ENCODE measurements at places on chromosomes 1 and 21.

- DNase-seq: no peak
- no peaks in the 10 kb centered on the region for H3K27me3 ChIP-seq
- H3K27ac ChIP-seq: no peak overlapping the region
- H3K4me1 ChIP-seq: no peaks in the 10 kb centered on the region
- H3K36me3 ChIP-seq: no peaks in the 10 kb centered on the region
Observed at GRCh38 chr1:246815693-246816270, 91.6 kb downstream of the SCCPDH start.

DNA sequence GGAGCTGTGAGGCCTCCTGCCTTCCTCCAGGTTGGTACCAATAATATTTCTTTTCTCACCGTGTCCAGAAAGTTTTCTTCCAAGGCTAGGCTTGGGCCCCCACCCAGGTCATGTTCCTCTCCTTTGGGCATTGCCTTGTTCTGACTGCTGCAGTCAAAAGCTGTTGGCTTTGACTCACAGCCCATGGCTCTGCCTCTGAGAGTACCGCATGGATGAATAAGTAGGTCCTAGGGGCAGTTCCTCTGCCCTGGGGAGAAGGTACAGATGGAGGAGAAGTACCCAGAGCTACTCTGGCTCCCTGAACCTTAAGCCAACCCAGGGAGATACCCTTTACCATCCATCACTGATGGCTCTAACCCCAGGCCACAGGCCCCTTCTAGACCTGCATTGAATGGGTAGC lies 115.0 kb downstream of the NAV1 start:
- H3K27ac ChIP-seq: no peak overlapping the region
- peaks cover 16% of the 10 kb centered on the region for H3K4me1 ChIP-seq
- H3K36me3 ChIP-seq: no peaks in the 10 kb centered on the region
- H3K27me3 ChIP-seq: peaks cover 20% of the 10 kb centered on the region

- no peak for DNase-seq
- no peak overlapping the region for H3K4me3 ChIP-seq
- no peak overlapping the region for H3K27ac ChIP-seq
- no peaks in the 10 kb centered on the region for H3K4me1 ChIP-seq
- no peaks in the 10 kb centered on the region for H3K27me3 ChIP-seq
- H3K36me3 ChIP-seq: no peaks in the 10 kb centered on the region
Observed at GRCh38 chr21:15309022-15309590, 244.3 kb upstream of the NRIP1 start.

- no peaks in the 10 kb centered on the region for H3K4me1 ChIP-seq
- no peak overlapping the region for H3K27ac ChIP-seq
- H3K36me3 ChIP-seq: no peaks in the 10 kb centered on the region
- DNase-seq: no peak
Observed at GRCh38 chr1:58764294-58764978, 19.4 kb downstream of the JUN start.

DNA sequence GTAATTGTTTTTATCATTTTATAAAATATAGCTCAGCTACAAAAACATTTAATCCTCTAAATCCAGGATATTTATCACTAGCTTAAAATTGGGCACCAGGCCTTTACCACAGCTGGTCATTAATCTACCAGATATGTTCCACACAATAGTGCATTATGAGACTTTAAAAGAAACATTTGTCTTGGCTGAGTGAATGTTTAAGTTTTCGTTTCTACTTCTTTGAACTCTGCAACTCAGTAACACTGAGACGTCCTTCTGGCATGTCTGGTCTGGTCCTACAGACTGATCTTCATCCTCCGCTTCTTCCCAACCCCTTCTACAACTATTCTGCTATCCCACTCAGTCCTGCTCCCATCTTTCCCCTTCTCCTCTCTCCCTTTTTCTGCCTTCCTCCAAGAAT lies 296.2 kb downstream of the NEGR1 start:
- H3K27ac ChIP-seq: no peak overlapping the region
- no peaks in the 10 kb centered on the region for H3K27me3 ChIP-seq
- no peaks in the 10 kb centered on the region for H3K4me1 ChIP-seq
- no peak overlapping the region for H3K4me3 ChIP-seq
- no peak for DNase-seq

DNA sequence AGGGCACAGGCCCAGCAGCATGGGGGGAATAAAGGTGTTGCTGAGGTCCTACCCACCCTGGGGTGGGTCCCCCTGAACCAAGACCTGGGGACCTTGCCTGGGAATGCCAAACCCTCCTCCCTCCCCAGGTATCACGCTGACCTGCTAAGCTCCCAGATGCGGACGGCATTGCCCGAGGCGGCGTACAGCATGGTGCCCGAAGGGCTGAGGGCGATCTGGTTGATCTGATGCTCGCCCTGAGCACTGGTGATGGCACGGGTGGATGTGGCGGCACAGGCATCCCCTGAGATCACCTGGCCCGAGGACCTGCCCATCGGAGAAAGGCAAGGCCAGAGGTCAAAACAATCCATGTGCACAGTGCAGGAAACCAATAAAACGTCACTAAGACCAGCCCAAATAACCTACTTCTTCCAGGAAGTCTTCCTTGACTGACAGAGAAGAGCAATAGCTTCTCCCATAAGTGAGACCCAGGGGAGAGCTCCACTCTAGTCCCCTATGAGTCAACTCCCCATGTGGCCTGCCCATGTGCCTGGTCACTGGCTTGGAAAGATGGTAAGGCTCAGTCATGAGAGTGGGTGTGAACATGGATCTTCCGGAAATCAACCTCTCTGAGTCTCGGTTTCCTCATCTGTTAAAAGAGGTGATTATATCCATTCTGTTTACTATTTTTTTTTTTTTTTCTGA lies 46.3 kb downstream of the KIF21B start:
- H3K27ac ChIP-seq: no peak overlapping the region
- no peaks in the 10 kb centered on the region for H3K4me1 ChIP-seq
- no peaks in the 10 kb centered on the region for H3K27me3 ChIP-seq
- peaks cover 74% of the 10 kb centered on the region for H3K36me3 ChIP-seq

Measured in CD14-positive monocyte (primary cell).